ENCODE measurements at places on chromosomes 4 and X. TPM values are rescaled to one million over a fixed set of nuclear protein-coding genes. Genes with fewer than 3 reads are reported as not detected.

DNA sequence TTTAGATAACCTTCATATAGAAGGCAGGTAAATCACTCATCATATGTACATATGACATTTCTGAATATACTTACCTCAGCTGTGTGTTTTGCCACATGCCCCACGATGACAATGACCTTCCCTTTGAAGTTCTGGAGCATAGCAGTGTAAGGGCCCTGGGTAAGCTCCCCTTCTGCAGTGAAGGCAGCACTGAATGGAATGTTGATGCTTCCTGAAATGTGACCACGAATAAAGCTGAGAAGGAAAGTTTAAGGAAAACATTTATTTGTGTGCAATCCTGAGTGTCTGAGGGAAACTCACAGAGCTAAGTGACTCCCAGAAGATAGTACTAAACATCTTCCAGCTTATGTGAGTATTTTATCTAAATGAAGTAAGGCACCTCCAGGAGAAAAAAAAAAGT lies 200.1 kb downstream of the NPNT start:
- H3K4me1 ChIP-seq, result no peaks in the 10 kb centered on the region
- DNase-seq, result no peak
- no peak overlapping the region for H3K4me3 ChIP-seq
- no peaks in the 10 kb centered on the region for H3K27me3 ChIP-seq

GRCh38 chr4:128718768-128719167 lies 90.7 kb upstream of the JADE1 start:
- H3K4me3 ChIP-seq, result no peak overlapping the region
- H3K36me3 ChIP-seq, result no peaks in the 10 kb centered on the region
- no peaks in the 10 kb centered on the region for H3K27me3 ChIP-seq
- H3K27ac ChIP-seq, result no peak overlapping the region

DNA sequence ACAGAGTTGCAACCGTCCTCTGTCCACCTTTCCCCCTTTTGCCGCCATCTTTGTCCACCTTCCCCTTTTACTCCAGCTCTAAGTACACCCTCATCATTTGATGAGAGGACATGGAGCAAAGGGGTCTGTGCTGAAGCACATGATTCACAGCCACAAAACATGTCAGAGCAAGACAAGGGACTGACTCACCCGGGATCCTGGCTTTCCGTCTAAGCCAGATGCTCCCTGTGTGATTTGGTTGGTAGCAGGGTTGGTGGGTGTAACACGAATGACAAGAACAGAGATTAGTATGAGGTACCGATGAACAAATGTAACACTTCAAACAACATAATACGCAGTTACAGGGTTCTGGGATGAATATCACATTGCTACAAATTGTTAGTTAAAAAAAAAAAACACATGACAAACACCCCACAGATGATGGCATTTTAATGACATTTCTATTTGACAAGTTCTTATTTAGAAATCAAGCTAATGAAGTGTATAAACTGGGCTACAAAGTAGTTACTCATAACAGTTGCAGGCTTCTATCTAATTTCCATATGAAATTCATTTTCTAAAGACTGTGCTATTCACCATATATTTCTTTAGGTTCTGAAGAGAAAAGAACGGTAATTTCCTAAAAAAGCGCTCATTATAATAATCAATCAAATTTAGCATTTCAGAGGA lies 71.4 kb upstream of the ETNPPL start:
- no peak overlapping the region for H3K4me3 ChIP-seq
- no peaks in the 10 kb centered on the region for H3K36me3 ChIP-seq
- H3K27me3 ChIP-seq, result no peaks in the 10 kb centered on the region
- no peaks in the 10 kb centered on the region for H3K4me1 ChIP-seq
- no peak overlapping the region for H3K27ac ChIP-seq

DNA sequence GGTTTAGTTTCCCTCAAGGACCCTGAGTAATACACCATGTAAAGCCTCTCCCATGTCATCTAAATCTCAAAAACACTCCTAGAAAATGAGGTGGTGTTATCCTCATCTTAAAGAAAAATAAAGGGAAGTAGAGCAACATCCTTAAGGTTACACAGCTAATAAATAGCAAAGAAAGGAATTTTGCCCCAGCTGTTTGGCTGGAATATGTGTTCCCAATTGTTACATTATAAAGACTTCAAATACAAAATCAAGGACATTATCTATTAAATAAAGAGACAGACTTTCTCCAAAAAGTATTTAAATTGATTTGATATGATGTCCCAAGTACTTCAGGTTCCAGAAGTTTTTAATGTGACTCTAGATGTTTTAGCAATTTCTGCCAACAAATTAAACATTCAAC lies 57.9 kb upstream of the IL15 start:
- no peak overlapping the region for H3K27ac ChIP-seq
- no peaks in the 10 kb centered on the region for H3K36me3 ChIP-seq
- no peak overlapping the region for H3K4me3 ChIP-seq
- no peaks in the 10 kb centered on the region for H3K27me3 ChIP-seq

DNA sequence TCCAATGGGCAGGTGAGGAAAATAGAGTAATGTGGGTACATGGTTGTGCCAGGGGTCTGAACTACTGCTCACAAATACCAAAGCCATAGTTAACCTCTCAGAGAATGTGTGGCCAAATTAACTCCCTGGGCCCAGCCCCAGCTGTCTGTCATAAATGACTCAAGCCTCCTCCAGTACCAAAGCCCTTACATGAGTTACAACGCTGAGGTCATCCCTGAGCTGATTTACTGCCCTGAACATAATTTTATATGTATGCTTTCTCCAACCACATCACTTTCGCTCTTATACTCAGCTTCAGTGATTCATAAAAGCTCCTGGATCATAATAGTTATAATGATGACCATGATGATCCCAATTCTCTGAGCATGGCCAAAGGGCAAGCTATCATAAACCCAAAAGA lies 283.9 kb downstream of the NKX6-1 start:
- DNase-seq, result no peak
- no peak overlapping the region for H3K27ac ChIP-seq
- H3K4me1 ChIP-seq, result no peaks in the 10 kb centered on the region
- H3K36me3 ChIP-seq, result no peaks in the 10 kb centered on the region

DNA sequence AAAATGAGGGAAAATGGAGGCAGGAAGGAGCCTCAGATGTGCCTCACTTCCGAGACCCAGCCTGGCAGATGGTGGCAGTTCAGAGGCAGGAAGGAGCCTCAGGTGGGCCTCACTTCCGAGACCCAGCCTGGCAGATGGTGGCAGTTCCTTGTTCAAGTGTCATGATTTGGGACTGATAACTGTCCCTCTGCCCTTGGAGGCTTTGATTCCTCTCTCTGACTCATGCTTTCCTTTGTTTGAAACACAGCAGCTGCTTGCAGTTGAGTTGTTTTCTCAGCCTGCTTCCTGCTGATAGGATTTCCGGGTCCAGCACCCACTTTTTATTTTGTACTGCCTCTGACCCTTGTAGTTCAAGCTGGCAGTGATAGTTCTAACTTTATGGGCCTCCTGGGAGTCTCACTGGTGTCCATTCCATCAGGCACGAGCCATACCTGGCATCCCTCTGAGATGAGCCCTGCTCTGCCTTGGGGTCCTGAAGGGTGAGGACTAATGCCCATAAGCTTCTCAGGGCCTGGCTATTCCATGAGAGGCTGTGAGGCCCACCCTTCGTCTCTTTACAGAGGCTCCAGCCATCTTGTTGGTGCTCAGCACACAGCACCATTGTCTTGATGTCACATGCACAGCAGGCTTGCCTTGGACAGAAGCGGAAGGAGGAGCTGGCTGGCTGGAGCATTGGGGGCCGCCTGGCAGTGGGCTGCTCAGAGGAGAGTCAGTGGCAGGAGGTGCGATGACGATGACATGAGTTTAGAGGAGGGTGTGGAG lies 13.0 kb downstream of the RGS12 start:
- no peaks in the 10 kb centered on the region for H3K27me3 ChIP-seq
- no peak overlapping the region for H3K27ac ChIP-seq
- peaks cover 68% of the 10 kb centered on the region for H3K4me1 ChIP-seq
- no peak for DNase-seq
- H3K36me3 ChIP-seq, result no peaks in the 10 kb centered on the region

DNA sequence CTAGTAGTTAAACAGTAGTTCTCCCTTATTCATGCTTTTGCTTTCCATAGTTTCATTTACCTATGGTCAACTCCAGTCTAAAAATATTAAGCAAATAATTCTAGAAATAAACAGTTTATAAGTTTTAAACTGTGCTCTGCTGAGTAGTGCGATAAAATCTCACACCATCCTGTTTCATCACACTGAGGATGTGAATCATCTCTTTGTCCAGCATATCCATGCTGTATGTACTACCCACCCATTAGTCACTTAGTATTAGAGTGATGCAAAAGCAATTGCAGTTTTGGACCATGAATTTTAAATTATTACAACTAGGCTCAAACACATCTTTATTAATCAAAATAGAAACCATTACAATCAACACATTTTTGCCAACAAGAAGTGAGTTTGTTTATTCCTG lies 187.4 kb downstream of the TEX13C start:
- H3K4me3 ChIP-seq, result no peak overlapping the region
- no peak overlapping the region for H3K27ac ChIP-seq
- no peaks in the 10 kb centered on the region for H3K4me1 ChIP-seq
- H3K27me3 ChIP-seq, result no peaks in the 10 kb centered on the region
- no peaks in the 10 kb centered on the region for H3K36me3 ChIP-seq

Gene F9
- total RNA-seq, result not detected
